HCT116 (cell line): ENCODE measurements at places on chromosomes 1 and 21.

- peak overlapping the region; percentile 98 for H3K4me3 ChIP-seq
- peaks cover 49% of the 10 kb centered on the region for H3K4me1 ChIP-seq
- H3K27ac ChIP-seq, result peak overlapping the region; percentile 98
- no peaks in the 10 kb centered on the region for H3K27me3 ChIP-seq
- no peaks in the 10 kb centered on the region for H3K36me3 ChIP-seq
These were observed 773 bp upstream of the RCC2 start for GRCh38 chr1:17440074-17440826.

DNA sequence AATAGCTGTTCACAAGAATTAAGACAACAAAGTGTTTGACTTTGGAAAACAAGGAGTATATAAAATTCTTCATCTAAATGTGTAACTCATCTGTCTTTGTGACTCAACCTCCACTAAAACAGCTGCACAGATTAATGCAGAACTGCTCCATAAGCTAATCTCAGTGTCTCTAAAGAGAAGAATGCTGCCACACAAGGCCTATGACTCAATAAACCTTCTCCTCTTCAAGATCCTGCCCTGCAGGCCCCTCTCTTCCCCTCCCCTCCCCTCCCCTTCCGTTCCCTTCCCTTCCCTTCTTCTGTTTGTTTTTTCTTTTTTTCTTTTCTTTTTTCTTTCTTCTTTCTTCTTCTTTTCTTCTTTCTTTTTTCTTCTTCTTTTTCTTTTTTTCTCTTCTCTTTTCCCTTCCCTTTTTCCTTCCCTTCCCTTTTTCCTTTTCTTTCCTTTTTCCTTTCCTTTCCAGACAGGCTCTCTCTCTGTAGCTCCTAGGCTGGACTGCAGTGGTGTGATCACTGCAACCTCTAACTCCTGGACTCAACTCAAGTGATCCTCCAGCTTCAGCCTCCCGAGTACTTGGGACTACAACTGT, 1052.8 kb downstream of the BRINP3 start:
- H3K4me1 ChIP-seq, result no peaks in the 10 kb centered on the region
- no peak overlapping the region for H3K27ac ChIP-seq
- H3K36me3 ChIP-seq, result no peaks in the 10 kb centered on the region
- no peak overlapping the region for H3K4me3 ChIP-seq
- no peak for DNase-seq
- no peaks in the 10 kb centered on the region for H3K27me3 ChIP-seq

DNA sequence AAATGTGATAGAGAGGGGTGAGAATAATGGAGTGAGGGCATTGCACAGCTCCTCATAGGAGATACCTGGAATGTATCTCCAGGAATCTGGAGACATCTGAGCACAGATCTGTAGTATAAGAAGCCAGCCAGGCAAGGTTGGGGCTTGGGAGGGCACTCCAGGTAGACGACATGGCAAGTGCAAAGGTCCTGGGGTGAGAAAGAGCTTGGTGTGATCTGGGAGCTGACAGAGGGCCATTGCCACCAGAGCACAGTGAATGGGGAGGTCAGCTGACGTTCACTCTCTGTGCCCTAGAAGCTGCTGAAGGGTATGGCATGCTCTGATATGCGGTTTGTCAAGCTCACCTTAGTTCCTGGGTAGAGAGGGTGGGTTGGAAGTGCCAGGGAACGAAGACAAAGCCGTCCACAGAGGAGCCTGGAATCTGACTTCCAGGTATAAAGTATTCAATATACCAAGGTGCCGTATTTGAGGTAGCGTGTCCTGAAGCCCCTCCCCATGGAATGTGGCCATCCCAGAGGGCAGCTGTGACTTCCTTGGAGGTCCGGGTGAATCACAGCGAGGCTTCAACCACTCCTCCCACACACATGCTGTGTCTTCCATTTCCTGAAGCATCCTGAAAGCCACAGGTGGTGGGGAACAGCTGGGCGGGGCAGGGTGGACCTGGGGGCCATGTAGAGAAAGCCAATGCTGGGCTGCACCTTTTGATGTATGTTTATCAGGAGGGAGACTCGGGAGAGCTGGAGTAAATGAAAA, 182.7 kb upstream of the KLHDC7A start:
- no peak for DNase-seq
- H3K27ac ChIP-seq, result no peak overlapping the region
- H3K36me3 ChIP-seq, result no peaks in the 10 kb centered on the region

- H3K36me3 ChIP-seq, result no peaks in the 10 kb centered on the region
- no peak overlapping the region for H3K27ac ChIP-seq
- DNase-seq, result no peak
- H3K27me3 ChIP-seq, result no peaks in the 10 kb centered on the region
- no peak overlapping the region for H3K4me3 ChIP-seq
- no peaks in the 10 kb centered on the region for H3K4me1 ChIP-seq
These were observed 51.2 kb downstream of the EPHB2 start for GRCh38 chr1:22761821-22762220.

- H3K36me3 ChIP-seq, result no peaks in the 10 kb centered on the region
- no peaks in the 10 kb centered on the region for H3K27me3 ChIP-seq
- peak; percentile 10 for DNase-seq
- H3K4me1 ChIP-seq, result no peaks in the 10 kb centered on the region
- no peak overlapping the region for H3K4me3 ChIP-seq
These were observed 226.5 kb downstream of the SMYD3 start for GRCh38 chr1:246280551-246280950.

- H3K4me3 ChIP-seq, result no peak overlapping the region
- H3K36me3 ChIP-seq, result no peaks in the 10 kb centered on the region
- no peaks in the 10 kb centered on the region for H3K27me3 ChIP-seq
These were observed 97.4 kb downstream of the PRDM16 start for GRCh38 chr1:3166206-3166918.

DNA sequence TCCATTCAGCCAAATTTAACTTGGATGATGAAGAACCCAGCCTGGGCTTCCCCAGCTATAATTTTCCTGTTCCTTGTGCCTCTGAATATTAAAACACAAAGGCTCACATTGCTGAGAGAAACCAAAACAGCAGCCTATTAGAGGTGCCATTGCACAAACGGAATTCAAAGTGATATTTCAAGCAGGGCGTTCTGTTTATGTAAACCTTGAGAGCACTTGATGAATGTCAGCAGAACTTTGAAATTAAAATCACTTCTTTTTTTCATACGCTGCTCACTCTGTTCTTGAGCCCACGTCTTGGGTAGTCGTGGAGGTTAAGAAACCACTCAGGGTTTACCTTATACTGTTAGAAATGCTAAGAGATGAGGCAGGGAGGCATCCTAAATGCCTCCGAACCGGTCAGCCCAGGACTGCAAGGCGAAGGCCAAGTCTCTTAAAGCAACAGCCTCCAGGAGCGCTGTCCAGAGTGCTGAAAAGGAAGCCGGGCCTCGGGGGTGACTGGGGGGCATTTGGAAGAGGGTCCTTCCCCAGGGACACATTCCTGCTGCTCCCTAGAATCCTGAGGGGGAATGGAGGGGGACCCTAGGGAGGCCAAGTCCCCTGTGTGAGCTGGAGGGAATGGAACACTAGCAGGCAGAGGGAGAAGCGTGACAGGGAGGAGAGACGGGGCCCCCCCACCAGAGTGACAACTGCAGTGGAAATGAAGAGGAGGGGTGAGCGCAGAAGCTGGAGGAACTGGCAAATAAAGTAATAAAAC, 154.8 kb upstream of the VAMP3 start:
- DNase-seq, result no peak
- H3K36me3 ChIP-seq, result no peaks in the 10 kb centered on the region
- no peak overlapping the region for H3K4me3 ChIP-seq
- H3K27me3 ChIP-seq, result peaks cover 37% of the 10 kb centered on the region; the same call in 1 of the 2 replicates

GRCh38 chr1:47663286-47663685, 225.4 kb downstream of the FOXD2 start:
- H3K36me3 ChIP-seq, result no peaks in the 10 kb centered on the region
- DNase-seq, result no peak
- no peaks in the 10 kb centered on the region for H3K27me3 ChIP-seq
- no peak overlapping the region for H3K27ac ChIP-seq
- H3K4me3 ChIP-seq, result no peak overlapping the region

DNA sequence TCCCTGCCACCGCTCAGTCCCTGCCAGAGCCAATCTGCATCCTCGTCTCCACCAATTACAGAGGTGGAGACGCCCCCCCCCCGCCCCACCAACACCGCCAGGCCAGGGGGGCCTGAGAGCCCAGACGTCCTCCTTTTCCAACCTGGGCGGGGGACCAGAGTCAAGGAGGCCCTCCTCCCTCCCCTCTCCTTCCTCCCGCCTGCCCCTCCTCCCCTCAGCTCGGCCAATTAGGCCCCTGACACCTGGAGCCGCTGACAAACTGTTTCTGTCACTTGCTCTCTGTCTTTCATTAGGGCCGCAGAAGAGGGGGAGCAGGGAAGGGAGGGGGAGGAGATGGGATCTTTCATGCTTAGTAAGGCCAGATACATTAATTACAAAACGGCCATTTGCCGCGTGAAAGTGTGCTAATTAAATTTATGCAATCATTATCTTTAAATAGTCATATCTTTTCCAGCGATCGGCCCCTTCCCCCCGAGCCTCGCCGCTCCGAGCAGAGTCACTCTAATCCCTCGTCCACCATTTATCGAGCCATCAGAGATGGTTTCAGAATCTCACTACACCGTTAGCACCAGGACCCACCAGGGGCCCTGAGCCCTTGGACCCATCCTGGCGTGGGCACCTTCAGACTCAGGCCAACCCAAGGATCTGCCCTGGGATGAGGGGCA, 94.7 kb downstream of the PAX7 start:
- no peak overlapping the region for H3K27ac ChIP-seq
- DNase-seq, result no peak
- H3K27me3 ChIP-seq, result peaks cover 13% of the 10 kb centered on the region; the same call in 1 of the 2 replicates
- H3K36me3 ChIP-seq, result no peaks in the 10 kb centered on the region
- H3K4me1 ChIP-seq, result no peaks in the 10 kb centered on the region

GRCh38 chr1:166354406-166354805, 187.6 kb upstream of the FAM78B start:
- H3K4me3 ChIP-seq, result no peak overlapping the region
- DNase-seq, result no peak
- no peaks in the 10 kb centered on the region for H3K4me1 ChIP-seq
